ENCODE measurements at places on chromosomes 2 and 18. TPM values are rescaled to one million over a fixed set of nuclear protein-coding genes. Genes with fewer than 3 reads are reported as not detected.

SPC25 gene
- total RNA-seq = 18.7 TPM

PLCD4 gene
- 0.29 TPM for total RNA-seq

GREB1L gene
- total RNA-seq = 1.8 TPM

ANKRD30BL gene
- total RNA-seq = not detected

IL1B gene
- 0.13 TPM for total RNA-seq

KCNG2 gene
- not detected for total RNA-seq

Measured in A549 treated with GW870086 at 1 μM for 4 hours (cell line).